ENCODE measurements at places on chromosomes 12 and 14.

- peak; percentile 34 for DNase-seq
These were observed 381.6 kb downstream of the VRK1 start for GRCh38 chr14:97178781-97179180.

DNA sequence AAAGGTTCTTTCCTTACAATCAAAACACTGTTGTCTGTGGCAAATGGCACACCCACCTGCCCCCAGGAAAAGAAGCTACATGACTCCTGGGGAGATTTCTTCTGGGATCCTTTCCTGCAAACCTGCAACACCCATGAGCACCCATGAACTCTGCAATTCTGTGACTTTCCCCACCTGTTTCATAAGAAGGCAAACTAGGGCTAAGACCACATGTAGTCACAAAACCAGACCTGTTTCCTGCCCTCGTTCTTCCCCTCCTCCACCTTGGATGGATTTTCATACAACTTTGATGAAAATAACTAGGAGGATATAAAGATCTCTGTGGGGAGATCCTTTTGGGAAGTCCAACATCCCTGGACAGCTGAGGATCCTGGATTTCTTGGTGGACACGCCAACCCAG is 1084.7 kb downstream of the BCL11B start:
- no peak for DNase-seq

DNA sequence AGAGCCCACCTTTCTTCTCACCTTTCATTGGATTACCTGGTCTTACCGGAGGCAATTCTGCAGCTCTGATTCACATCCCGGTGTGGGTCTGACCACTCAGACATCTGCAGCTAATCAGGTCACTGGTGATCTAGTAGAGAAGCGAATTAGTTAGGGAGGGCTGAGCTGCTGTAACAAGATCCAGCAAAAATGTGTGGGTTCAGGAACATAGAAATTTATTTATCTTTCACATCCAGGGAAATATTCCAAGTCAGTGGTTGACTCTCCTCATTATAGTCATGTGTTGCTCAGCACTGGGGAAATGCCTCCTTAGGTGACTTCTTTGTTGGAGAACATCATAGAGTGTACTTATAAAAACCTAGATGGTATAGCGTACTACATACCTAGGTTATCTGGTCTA is 218.7 kb upstream of the PELI2 start:
- DNase-seq = no peak

DNA sequence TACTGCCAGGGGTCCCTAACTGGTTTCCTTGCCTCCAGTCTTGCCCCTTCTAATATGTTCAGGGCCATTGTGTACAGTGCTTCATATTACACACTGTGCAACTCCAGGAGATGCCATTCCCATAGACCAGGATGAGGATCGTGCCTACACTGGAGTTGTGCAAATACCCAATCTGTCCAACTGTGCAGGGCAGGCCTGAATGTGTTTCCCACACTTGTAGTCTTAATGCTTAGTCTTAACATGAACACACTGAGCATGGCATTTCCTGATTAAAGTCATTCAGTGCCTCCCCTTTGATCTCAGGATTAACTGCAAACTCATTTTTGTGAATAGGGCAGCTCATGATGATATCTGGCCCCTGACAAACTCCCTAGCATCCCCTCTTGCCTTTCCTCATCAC is 165.5 kb downstream of the TTC8 start:
- DNase-seq = no peak

DNA sequence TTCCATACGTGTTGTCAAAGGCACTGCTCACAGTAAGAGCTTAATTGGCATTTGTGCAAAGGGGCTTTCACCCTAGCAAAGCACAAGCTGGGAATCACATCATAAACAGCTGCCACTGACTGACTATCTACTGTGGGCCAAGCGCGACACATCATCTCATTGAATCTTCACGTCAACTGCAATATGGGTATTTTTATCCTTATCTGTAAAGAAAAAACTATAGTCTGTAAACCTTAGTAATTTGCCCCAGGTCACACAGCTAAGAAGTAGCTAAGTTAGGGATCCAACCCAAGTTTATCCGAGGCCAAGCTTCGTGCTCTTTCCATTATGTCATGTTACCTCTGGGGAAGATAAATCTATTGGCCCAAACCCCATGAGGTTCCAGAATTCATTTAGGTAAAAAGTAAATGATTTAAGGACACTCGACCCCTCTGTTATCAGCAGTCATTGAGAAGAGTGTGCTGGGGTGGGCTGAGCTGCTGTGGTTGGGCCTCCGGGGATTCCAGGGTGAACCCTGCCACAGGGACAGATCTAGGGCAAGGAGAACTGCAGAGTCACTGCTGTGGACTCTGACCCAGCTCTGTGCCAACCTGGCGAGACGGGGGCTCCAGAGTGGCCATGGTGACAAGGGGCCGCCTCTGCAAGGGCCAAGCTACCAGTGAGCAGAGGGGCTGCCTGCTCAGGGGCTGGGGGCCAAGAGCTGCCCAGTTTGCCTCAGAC is 27.6 kb downstream of the NCKAP5L start:
- DNase-seq = no peak

- DNase-seq = peak; percentile 59
These were observed 7.7 kb upstream of the PPTC7 start for GRCh38 chr12:110590806-110591326.

- DNase-seq = peak; percentile 89
These were observed 233.8 kb downstream of the CACNA1C start for GRCh38 chr12:2286461-2287131.

- DNase-seq = peak; percentile 93
These were observed 128.0 kb upstream of the RASSF8 start for GRCh38 chr12:25830456-25830855.

DNA sequence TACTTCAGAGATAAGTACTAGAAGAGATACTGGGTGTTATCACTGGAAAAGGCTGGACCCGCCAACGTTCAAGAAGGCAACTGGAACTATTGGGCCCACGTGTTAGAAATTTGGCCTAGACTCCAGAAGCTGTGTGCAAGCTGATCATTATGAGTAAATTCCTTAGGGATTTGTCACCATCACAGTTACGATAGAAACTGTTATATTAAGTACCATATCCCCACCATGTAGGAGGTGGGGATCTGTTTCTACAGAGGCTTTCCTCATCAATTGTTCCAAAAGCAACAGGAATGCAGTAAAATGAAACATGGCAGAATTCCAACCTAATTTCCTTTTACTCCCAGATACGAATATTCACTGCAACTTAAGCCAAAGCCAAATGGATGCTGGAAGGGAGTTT is 170.7 kb downstream of the NOVA1 start:
- DNase-seq = peak; percentile 30

GRCh38 chr12:6378709-6379472 is 3.5 kb upstream of the SCNN1A start:
- DNase-seq = no peak

- peak; percentile 82 for DNase-seq
These were observed 67.4 kb downstream of the MED13L start for GRCh38 chr12:116210131-116210530.

DNA sequence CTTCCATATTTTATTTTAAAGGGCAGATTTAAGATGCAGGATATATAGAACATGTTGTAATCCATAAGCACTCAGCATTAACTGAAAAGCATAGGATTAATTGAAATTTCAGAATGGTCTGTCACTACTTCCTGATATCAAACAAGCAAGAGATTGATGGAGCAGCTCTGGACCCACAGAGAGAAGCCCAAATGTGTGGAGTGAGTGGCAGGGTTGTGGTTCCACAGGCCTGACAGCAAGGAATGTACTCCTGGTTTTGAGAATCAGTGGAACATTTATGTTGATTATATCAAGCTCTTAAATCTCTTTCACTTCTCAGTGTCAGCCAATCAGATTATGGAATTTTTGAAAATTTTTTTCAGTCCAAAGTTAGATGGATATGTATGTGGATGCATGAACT is 267.6 kb upstream of the PRICKLE1 start:
- no peak for DNase-seq

DNA sequence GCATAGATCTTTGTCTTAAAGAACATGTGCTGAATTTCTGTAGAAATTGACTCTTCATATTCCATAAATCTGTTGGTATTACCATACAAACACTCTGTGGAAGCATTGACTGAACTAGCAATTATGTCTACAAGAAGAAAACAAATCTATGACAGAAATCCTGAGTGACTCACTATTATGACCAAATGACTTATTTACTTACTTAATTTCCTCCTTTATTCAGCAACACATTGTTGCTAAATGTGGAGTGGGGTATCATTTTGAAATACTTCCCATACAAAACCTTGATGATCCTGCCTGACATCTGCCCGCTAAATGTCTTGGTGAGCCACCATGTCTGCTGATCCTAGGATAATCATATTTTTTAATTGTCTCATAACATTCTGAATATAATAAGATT is 99.1 kb upstream of the SLCO1C1 start:
- DNase-seq = no peak

All from fibroblast of skin of scalp (primary cell).